Stimulated activated naive CD4-positive, alpha-beta T cell treated with Interleukin-2 at 50 U/mL for 16 hours (primary cell): ENCODE measurements at places on chromosomes 5 and 9.
A peak's percentile ranks its signal among the peaks of the same experiment; 100 is the strongest.

DNA sequence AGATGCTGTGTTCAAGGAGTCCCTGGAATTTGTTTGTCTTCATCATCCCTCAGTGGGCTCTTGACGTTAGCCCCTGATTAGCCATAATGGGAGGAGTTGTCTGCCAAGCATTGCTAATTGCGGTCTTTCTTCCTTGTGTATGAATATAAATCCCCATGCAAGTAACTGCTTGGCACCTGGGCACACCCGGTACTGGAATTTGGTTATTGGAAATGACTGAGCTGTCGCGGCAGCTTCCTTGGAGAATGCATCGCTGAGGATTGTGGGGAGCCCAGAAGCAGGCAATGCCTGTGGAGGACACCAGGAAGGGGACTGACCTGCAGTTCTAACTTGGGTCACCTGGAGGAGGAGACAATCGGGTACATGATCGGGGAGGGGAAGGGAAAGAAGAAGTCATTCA, 53.3 kb upstream of the CTSL start:
- DNase-seq: no peak

- no peak for DNase-seq
Measured at GRCh38 chr9:25260046-25260445, 418.2 kb downstream of the TUSC1 start.

- DNase-seq: no peak
Measured at GRCh38 chr5:126002222-126002897, 420.8 kb upstream of the GRAMD2B start.

DNA sequence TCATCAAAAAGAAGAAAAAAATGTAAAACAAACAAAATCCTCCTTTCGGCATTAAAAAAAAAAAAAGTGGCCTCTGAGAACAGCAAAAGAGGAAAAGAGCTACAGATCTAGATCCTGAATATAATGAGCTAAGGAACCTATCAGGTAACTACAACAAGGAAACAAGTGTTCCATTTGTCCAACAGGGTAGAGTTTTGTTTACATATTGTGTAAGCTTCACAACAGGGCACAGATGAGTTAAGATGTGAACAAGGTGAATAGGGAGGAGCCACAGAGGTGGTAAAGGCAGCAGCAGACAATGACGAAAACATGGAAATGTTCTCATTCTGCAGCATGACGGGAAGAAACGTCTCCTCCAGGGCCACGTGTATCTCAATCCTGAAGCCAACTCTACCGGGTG, 14.4 kb downstream of the ELP1 start:
- DNase-seq: no peak

DNA sequence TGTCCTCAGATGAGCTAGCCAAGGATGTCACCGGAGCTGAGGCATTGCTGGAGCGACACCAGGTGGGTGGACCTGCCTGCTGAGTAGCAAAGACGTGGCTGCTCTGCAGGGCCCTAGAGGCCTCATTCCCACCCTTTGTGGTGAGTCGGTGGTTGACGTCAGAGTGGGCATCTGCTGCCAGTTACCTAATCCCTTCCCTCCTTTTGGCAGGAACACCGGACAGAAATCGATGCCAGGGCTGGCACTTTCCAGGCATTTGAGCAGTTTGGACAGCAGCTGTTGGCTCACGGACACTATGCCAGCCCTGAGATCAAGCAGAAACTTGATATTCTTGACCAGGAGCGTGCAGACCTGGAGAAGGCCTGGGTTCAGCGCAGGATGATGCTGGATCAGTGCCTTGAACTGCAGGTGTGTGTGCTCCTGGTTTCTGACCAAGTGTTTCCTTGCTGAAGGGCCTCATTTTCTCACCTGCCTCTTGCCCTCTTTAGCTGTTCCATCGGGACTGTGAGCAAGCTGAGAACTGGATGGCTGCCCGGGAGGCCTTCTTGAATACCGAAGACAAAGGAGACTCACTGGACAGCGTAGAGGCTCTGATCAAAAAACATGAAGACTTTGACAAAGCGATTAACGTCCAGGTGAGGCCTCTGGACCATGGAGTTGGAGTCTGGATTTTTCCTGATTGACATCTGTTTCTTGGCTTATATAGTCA, 48.9 kb downstream of the DYNC2I2 start:
- no peak for DNase-seq

GRCh38 chr5:117188211-117188610, 613.6 kb upstream of the SEMA6A start:
- DNase-seq: no peak

DNA sequence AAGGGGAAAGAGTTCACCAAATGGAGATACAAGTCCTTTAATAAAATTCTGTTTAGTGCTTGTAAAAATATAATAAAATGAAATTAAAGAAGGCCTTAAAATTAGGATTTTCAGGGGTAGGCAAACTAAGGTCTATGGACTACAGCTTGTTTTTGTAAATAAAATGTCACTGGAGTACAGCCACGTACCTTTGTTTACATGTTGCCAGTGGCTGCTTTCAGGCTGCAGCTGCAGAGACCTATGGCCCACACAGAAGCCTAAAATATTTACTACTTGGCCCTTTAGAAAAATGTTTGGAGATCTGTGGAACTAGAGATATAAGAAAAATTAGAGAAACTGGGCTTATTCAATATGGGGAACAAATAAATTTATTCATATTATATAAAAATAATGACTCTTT, 122.8 kb downstream of the RPS23 start:
- no peak for DNase-seq

DNA sequence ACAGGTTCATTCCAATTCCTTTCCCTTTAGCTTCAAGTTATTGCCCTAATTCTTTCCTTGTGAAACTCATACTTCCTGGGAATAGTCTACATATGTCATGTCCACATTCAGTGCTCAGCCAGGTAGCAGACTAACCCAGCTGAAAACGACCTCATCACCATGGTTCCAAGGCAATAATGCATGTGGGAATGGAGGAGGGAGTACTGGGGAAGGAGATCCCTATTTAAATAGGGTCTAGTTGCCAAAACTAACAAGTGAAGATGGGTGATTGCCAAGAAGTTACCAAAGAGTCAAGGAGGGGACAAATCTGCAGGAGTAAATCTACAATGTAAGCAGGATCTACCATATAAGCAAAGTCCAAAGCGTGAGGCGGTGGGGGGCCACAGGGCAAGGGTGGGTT, 47.3 kb upstream of the MCTP1 start:
- DNase-seq: no peak

GRCh38 chr5:109848130-109848529, 158.4 kb downstream of the MAN2A1 start:
- DNase-seq: no peak

DNA sequence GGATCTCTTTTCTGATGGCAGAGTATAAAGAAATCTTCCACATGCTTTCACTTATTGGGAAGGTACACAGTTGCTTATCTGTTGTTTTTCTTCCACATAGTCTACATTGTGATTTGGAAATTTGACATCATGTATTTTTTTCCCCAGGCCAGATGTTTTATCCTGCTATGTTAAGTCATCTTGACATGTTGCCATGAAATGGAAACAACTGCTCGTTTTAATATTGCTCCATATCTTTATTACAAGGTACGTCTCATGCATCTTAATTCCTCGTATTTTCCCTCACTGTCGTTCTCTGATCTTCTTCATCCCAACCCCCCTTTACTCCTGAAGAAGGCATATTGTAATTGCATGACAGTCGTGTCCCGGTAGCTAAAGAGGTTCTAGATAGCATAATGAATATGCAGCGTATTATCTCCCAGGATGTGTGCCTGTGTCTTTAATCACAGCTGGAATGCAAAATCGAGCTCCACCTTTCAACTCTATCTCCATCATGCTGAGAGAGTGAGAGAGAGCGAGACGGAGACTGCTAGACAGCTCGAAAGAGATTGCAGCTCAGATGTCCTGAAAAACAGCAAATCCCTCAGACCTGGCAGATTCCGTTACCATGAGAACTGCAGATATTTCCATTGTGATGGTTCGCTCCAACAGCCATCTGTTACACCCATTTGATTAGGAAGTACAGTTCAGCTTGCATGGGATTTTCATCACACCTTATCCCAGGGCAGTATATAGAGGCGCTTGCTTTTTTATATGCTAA, 281.7 kb downstream of the TMEM38B start:
- no peak for DNase-seq

- no peak for DNase-seq
Measured at GRCh38 chr9:14417237-14417636, 103.3 kb upstream of the NFIB start.

DNA sequence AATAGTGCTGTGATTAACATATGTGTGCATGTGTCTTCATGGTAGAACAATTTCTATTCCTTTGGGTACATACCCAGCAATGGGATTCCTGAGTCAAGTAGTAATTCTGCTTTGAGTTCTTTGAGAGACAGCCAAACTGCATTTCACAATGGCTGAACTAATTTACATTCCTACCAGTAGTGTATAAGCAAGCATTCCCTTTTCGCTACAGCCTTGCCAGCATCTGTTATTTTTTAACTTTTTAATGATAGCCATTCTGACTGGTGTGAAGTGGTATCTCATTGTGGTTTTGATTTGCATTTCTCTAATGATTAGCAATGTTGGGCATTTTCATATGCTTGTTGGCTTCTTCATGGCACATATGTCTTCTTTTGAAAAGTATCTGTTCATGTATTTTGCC, 308.5 kb downstream of the ARRDC3 start:
- DNase-seq: no peak

DNA sequence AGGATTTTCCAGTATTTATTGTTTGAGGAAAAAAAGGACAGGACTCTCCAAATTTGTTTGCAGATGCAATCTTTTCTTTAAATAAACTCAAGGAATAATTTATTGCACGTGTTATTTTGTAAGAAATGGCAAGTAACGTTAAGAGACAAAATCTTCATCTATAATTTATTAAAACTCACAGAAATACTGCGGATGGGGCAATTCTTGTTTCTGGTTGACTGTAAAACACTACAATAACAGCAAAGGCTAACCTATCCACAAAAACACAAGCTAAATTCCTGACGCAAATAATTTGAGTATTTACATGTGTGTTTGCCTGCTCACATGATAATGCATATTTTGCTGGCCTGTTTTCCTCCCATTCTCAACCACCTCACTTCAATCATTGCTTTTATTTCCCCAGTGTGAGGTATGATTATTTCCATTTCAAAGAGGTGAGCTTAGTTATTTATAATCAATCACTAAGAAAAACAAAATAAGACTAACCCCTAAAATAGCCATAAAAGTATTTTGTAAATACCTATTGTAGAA, 619.4 kb downstream of the PDE4D start:
- DNase-seq: no peak

- peak; percentile 10 for DNase-seq
Measured at GRCh38 chr5:76337953-76338451, 65.1 kb upstream of the IQGAP2 start.
